ENCODE measurements at places on chromosomes 16 and 17.
A peak's percentile ranks its signal among the peaks of the same experiment; 100 is the strongest.

DNA sequence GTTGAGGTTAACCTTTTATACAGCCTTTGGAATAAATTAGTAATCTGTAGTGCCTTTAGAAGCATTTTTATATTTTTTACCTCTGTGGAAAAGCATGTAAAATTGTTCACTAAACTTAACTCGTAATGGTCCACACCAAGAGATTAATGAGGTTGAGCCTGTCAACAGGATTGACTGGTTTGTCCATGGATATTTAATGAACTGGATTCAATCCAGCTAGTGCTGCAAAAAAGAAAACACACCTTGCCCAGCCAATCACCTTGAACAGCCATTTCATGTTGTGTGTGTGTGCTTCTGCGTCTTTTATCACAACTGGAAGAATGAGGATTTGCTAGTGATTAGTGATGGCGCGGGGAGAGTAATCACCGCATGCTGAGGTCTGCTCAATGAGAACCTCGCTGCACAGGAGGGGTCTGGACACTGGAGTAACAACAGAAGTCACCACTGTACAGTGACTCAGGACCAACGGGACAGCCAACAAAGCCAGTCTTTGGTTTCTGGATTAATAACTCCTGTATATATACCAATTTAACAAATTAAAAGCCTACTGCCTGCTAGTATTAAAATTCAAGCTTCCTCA is 33.7 kb downstream of the LITAFD start:
- DNase-seq: no peak

DNA sequence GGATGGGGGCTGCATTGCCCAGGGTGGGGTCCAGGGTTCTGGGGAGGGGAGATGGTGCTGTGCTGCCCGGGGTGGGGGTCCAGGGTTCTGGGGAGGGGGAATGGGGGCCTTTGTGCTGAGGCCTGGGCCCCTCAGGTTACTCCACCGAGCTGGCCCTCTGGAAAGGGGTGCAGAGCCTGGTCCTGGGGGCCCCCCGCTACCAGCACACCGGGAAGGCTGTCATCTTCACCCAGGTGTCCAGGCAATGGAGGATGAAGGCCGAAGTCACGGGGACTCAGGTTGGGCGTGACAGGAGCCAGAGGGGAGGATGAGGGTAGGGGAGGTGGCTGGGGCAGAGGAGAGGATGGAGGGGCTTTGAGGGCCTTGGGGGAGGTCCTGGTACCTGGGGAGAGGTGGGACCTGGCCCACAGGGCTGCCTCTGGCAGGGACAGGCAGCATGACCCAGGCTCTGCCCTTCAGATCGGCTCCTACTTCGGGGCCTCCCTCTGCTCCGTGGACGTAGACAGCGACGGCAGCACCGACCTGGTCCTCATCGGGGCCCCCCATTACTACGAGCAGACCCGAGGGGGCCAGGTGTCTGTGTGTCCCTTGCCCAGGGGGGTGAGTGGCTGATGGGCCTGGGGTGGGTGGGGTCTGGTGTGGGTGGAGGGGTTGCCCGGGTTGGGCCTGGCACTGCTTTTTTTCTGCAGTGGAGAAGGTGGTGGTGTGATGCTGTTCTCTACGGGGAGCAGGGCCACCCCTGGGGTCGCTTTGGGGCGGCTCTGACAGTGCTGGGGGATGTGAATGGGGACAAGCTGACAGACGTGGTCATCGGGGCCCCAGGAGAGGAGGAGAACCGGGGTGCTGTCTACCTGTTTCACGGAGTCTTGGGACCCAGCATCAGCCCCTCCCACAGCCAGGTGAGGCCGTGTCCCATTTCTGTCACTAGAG is 7.8 kb downstream of the ITGAX start:
- no peak for DNase-seq

- DNase-seq: no peak
Measured at GRCh38 chr16:79066561-79066960, 534.0 kb downstream of the MAF start.

- DNase-seq: no peak
Measured at GRCh38 chr17:15255713-15256454, 9.2 kb downstream of the PMP22 start.

- DNase-seq: no peak
Measured at GRCh38 chr16:27291722-27292240, 22.0 kb upstream of the IL4R start.

- DNase-seq: no peak
Measured at GRCh38 chr17:43874293-43874692, 27.3 kb downstream of the CD300LG start.

DNA sequence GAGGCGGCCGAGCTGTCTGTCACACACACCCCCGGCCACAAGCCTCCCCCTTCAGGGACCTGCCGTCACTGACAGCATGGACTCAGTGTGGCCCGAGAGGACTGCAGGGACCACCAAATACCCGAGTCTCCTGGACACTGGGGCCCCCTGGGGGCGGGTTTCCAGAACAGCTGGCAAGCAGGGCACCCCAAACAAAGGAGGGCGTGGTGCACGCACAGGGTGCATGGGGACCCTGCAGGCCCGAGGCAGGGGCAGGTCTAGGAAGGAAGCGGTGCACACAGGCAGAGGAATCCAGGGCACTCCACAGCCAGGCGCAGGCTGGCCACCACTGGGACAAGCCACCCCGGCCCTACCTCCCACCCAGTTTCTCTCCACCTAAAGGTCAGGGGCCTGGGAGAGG is 28.7 kb upstream of the ENPP7 start:
- DNase-seq: no peak

DNA sequence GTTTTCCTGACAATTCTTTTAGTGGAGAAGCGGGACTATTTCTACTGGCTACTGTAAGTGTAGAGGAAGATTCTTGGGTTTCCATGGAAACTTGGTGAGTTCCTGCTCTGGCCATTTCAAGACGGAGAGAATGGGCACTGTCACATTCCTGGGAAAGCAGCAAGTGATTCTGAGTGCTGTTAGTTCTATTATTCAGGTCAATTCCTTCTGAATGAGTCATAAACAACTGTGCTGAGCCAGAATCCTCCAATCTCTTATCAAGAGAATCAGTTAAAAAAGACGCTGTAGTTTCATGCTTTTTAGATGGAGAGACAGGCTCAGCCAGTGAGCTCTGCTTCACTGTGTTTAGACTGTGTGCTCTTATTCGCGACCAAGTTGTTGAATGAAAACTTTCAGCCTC is 19.6 kb downstream of the AKAP10 start:
- DNase-seq: no peak

DNA sequence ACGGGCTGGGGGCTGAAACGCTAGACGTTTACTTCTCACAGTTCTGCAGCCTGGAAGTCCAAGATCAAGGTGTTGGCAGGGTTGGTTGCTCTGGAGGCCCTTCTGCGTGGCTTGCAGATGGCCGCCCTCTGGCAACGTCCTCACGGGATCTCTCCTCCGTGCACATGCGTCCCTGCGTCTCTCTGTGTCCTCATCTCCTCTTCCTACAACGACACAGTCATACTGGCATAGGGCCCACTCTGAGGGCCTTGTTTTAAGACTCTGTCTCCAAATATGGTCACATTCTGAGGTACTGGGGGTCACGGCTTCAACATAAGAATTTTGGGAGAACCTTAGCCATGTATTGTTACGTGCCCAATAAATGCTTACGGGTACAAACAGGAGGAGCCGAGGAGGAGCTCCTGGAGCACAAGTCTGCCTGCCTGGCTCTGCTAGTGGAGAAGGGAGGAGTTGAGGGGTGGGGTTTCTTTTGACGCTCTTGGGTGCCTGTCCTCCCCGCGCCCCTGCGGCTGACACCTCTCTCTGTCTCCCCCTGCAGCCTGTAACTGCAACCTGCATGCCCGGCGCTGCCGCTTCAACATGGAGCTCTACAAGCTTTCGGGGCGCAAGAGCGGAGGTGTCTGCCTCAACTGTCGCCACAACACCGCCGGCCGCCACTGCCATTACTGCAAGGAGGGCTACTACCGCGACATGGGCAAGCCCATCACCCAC is 141.1 kb downstream of the NTN1 start:
- DNase-seq: no peak

GRCh38 chr17:65173284-65173793 is 36.2 kb downstream of the RGS9 start:
- DNase-seq: peak; percentile 43

- no peak for DNase-seq
Measured at GRCh38 chr17:70332356-70333210, 163.3 kb downstream of the KCNJ2 start.

GRCh38 chr17:30236766-30237165 is 1.3 kb upstream of the SLC6A4 start:
- no peak for DNase-seq

- DNase-seq: no peak
Measured at GRCh38 chr17:50248255-50248654, 26.0 kb upstream of the TMEM92 start.

- no peak for DNase-seq
Measured at GRCh38 chr16:70704586-70704985, 18.7 kb upstream of the MTSS2 start.

DNA sequence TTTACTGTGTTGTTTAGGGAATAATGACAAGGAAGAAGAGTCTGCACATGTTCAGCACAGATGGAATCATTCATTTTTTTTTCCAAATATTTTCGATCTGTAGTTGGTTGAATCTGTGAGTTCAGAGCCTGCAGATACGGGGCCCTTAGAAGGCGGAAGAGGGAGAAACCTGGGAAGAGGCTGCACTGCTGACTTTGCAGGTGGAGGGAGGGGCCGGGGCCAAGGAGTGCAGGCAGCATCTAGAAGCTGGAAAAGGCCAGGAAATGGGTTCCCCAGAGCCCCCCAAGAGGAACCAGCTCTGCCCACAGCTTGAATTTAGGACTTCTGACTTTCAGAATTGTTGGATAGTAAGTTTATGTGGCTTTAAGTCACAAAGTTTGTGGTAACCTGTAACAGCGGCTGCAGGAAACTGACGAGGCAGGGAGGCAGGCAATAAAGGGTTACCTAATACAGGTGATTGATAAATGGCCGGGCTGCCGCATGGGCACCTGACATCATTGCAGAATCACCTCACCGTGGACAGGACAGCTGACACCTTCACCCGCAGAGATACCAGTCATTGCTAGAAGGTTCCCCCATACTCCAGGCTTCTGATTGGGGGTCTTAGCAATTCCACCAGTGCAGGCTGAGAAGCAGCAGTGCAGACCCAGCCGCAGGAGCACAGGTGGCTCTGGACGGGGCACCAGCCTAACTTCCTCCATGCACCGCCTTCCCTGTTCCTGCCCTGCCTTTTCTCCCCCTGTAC is 181.3 kb downstream of the IRF8 start:
- no peak for DNase-seq

DNA sequence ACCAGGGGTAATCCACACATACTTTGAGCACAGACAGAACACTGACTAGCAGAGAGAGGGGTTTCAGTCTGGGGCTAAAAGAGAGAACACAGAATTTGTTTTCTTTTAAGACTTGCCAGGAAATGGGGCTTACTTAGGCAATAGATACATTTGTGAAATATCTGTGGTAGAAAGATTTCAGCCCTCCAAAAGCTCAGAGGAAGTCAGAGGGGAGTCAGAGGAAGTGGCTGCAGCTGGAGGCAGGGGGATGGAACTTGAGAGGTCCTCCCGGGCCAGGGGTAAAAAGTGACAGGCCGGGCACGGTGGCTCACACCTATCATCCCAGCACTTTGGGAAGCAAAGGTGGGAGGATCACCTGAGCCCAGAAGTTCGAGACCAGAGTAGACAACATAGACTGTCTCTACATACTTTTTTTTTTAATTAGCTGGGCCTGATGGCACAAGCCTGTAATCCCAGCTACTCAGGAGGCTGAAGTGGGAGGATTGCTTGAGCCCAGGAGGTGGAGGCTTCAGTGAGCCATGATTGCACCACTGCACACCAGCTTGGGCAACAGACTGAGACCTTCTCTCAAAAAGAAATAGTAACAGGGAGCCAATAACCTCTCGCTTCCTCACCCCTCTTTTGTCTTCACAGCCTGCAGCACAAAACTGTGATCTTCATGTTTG is 49.9 kb downstream of the NLRC5 start:
- no peak for DNase-seq

- DNase-seq: no peak
Measured at GRCh38 chr16:57507136-57508034, 21.1 kb upstream of the DOK4 start.

GRCh38 chr16:2816751-2817339 is at the start of gene PRSS21:
PRSS21 (plus strand) TSS chr16:2817237; CDS start chr16:2817269, 32 bp downstream.
- DNase-seq: no peak

DNA sequence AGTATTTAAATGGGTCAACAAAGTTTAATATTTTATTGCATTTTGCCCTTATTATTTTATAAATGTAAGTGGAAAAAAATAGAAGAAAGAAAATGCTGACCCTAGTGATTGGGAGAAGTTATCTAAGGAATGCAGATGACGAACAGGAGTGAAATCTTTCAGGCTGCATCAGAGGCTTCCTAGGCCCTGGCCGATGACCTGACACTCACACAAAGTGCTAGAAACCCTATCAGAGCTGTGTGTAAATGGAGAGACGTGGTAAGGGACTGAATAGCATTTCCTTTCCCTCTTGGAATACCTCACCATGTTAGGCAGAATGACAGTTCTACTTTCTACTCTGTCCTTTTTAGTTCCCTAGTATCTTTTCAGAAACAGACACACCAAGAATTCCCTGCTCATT is 44.9 kb upstream of the CNEP1R1 start:
- DNase-seq: no peak

DNA sequence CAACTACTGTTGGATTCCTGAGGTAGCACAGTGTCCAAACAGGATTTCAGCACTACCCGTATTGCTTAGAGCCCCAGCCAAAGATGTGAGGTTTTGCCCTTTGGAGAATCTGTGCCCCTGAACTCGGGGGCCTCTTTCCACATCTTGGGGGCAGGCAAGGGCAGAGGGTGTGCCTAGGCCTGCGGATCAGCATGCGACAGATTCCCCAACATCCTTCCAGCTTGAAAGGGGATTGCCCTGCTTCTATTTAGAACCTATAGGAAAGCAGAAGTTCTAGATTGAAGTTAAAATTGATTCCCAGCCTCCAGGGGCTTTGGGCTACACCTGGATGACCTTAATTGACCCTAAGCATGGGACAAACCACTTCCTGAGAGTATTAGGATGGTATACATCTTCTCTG is 19.6 kb downstream of the NOD2 start:
- DNase-seq: no peak

DNA sequence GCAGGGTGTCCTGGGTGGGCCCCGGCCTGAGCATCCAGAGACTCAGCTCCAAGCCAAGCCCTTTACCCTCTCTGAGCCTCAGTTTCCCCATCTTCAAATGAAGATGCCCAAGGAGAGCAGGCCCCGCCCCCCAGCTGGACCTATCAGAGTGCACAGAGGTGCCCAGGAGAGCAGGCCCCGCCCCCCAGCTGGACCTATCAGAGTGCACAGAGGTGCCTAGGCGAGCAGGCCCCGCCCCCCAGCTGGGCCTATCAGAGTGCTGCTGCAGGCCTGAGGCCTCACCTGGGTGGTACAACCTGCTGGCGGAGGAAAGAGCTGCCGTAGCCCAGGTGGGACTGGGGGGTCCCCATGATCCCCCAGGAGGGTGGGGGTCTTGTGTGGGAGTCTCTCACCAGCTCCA is 3.4 kb upstream of the SSTR5 start:
- no peak for DNase-seq

DNA sequence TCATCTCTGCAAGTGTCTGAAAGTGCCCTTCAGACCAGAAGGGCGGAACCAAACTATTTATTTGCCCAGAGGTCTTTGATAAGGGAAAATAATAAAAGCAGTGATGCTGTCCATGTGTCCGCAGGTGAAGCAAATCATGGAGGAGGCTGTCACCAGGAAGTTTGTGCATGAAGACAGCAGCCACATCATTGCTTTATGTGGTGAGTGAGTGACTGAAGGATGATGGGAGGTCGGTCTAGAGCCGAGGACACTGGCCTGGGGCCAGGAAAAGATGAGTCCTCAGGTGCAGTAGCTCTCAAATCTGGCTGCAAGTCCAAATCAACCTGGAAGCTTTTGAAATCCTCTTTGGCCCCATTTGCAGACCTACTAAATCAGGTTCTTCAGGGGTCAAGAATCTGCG is 6.1 kb downstream of the SGSM2 start:
- DNase-seq: no peak

All from stimulated activated CD4-positive, alpha-beta T cell treated with anti-CD3 and anti-CD28 coated beads, Interleukin-15, amount 100 ng/mL, for 48 hours (primary cell).